Stimulated activated CD4-positive, alpha-beta T cell treated with anti-CD3 and anti-CD28 coated beads, Interleukin-4, amount 100 ng/mL, for 1 hour (primary cell): ENCODE measurements at places on chromosomes 12 and 14.

- DNase-seq: no peak
These were observed 150.9 kb upstream of the SLC16A7 start for GRCh38 chr12:59444932-59445331.

DNA sequence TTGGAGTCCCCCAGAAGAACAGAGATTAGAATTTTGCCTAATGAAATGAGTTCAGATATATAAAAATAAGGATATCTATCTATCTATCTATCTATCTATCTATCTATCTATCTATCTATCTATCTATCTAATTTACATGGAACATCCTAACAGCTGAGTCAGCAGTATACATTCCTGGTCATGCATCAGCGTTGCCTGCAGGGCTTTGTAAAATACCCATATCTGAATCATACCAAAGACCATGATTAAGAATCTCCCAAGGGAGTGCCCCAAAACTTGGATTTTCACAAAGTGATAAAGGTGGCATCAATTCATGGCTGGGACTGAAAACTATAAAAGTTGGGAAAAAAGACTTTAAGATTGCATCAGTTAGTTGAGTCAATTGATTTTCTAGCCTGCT, 32.7 kb upstream of the SYT10 start:
- no peak for DNase-seq

- no peak for DNase-seq
These were observed 36.2 kb downstream of the BCL11B start for GRCh38 chr14:99235582-99236320.

DNA sequence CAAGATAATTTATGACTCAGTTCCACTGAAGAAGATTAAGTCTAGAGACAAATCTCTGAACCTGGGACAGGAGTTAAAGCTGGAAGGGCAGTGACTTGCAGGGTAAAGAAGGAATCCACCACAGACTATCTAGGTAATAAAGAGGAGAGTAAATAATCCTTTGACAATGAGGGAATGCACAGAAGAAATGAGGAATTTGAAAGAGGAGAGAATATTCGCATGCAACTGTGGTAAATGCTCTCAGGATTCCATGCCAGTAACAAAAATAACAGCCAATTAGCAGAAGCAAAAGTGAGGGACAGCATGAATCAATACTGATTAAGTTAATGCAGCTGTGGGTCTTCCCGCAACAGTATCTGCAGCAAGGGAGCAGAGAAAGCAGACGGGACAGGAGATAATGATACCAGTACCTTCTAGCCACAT, 77.0 kb downstream of the KITLG start:
- no peak for DNase-seq

DNA sequence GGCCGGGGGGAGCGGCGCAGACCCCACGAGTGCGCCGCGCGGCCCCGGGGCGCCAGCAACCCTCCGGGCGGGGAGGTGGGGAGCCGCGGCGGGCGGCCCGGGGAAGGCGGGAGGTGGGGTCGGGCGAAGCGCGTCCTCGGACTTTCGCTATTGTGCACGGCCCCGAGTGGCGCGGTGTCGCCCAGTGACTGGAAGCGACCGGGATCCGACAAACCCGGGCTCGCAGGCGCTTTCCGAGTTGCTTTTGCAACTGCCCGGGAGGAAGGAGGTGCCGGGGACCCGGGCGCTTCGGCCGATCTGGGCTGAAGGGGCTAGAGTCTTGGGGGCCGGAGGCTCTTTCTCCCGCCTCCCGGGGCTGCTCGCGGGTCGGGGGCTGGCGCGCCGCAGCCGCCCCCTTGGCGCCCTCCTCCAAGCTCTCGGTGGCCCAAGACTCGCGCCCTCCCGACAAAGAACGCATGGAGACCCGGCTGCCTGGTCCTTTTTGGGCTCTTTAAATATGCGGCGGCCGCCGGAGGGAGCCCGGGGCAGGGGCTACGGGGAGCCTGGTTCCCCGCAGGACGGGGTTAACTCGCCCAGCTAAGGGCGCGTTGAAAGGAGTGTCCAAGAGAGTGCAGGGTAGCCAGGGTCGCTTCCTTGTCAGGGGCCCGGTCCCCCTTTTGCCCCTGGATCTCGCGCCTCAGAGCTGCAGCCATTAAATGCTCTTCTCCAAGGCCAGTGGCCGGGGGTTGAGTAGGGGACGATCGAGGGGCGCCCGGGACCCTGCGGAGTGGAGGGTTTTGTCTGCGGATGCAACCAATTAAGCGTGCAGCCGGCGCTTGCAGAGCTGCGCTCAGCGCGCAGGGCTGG, 1.4 kb downstream of the HMGA2 start:
- DNase-seq: peak; percentile 4

DNA sequence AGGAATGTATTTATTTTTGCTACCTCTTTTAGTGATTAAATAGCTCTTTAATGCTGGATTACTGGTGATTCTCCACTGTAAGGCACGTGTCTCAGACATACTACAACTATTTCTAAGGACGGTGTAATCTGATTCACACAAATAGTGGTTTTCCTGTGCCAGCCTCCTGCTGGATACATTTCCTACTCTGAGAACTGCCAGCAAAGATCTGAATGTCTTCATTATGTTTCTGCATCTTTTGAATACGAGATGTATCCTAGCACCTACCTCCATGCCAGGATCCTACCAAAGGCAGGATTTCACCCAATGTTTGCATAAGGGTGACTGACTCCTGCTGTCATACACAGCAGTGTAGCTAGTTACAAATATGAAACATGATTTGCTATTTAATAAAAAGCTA, 120.6 kb downstream of the PRICKLE1 start:
- no peak for DNase-seq

- no peak for DNase-seq
These were observed 82.7 kb downstream of the C14orf132 start for GRCh38 chr14:96121660-96122395.

DNA sequence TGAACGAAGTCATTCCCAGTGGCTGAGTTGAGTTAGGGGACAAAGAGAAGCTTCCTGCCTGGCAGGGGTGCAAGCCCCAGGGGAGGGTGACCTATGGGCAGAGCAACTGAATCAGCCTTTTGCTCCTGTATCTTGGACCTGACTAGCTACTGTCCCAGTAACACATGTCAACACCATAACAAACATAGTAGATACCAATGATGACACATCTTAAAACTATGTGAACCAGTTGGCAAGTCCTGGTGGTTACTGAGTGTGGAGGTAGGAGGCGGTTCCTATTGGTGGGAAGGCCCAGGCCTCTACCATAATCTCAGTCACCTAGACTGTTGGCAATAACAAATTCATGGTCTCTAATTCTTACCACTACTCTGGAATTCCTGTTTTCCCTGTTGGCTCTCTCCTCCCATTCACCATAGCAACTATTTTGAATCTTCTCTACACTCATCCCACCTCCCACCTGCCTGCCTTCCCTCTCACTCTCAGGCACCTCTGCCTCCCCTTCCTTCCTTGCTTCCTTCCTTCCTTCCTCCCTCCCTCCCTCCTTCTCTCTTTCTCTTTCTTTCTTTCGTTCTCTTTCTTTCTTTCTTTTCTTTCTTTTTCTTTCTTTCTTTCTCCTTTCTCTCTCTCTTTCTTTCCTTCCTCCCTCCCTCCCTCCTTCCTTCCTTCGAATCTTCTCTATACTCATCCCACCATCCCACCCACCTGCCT, 8.1 kb upstream of the P2RX7 start:
- no peak for DNase-seq

DNA sequence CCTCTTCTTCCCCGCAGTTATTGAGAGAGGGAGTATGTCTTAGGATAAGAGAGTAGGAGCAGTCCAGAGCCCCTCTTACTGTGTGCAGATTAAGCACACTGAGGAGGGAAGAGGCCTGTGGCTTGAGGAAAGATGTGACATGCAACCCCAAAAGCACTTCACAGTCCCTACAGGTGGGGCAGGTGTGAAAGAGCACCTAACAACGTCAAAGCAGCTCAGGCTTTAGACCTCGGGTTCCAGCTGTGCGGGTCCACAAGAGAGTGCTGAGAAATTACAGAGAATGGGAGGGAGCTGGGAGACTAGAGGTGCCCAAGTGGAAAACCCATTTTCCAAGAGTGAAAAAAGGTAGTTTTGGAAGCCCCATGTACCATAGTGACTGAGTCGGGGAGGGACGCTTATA, 127.6 kb downstream of the SLC25A47 start:
- no peak for DNase-seq

GRCh38 chr14:52446355-52446754, 106.0 kb downstream of the TXNDC16 start:
- DNase-seq: no peak

DNA sequence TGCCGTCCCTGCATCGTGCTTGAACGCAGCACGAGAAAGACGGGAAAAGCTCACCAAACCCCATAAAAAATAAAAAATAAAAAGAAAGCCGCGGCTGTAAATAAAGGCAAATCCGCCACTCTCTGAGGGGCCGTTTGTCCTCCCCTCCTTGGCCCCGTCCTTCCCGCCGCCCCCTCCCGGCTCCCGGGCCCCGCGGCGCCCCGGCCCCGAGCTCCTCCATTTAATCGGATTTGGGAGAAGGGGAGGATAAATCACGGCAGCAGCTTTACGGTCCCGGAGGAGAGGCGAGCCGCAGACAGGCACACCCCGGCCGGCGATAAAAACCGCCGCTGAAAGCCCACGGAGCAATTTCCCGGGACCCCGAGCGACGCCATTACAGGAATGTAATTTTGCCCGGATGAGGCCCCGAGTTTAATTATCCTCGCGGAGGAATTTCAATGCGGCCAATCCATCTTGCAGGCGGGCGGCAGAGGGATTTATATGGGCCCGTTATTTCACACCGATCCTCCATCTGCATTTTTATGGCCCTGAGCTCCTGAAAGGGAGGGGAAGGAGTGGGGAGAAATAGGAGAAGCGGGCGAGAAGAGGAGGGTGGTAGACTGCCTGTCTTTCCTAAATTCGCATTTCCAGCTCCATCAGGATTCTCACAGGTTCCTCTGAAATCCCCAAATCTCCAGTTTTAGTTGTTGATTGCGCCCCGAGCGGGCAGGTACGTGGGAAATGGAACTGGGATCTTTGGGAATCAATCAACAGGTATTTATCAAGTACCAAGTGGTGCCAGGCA, 1.3 kb upstream of the ATP5MC2 start:
- no peak for DNase-seq

GRCh38 chr12:77571768-77572167, 258.9 kb upstream of the NAV3 start:
- DNase-seq: no peak

DNA sequence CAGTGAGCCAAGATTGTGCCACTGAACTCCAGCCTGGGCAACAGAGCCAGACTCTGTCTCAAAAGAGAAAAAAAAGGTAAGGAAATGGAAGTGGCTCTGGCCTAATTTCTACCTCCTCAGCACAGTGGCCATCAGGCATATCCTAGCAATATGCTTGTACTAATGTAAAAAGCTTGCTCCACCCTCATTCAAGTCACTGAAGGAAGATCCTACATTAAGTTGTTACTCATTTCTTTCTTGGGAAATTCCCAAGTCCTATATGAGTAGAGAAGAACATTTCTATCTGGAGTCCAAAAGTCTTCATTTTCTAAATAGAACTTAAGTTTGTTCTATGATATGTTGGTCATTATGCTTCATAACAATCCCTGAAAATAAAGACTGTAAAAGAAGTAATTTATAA, 67.3 kb upstream of the HOXC13 start:
- no peak for DNase-seq

- no peak for DNase-seq
These were observed 8.1 kb downstream of the LETMD1 start for GRCh38 chr12:51056242-51056641.

- DNase-seq: no peak
These were observed 2.0 kb downstream of the DDIT3 start for GRCh38 chr12:57518176-57518919.

GRCh38 chr12:95998611-95999286, 2.6 kb upstream of the HAL start:
- DNase-seq: peak; percentile 14
